NCI-H1417 treated with DMSO at 0.1 percent for 48 hours (cell line): ENCODE measurements at places on chromosomes 5 and 9.

- DNase-seq = no peak
These were observed 85.7 kb upstream of the MELK start for GRCh38 chr9:36486933-36487481.

DNA sequence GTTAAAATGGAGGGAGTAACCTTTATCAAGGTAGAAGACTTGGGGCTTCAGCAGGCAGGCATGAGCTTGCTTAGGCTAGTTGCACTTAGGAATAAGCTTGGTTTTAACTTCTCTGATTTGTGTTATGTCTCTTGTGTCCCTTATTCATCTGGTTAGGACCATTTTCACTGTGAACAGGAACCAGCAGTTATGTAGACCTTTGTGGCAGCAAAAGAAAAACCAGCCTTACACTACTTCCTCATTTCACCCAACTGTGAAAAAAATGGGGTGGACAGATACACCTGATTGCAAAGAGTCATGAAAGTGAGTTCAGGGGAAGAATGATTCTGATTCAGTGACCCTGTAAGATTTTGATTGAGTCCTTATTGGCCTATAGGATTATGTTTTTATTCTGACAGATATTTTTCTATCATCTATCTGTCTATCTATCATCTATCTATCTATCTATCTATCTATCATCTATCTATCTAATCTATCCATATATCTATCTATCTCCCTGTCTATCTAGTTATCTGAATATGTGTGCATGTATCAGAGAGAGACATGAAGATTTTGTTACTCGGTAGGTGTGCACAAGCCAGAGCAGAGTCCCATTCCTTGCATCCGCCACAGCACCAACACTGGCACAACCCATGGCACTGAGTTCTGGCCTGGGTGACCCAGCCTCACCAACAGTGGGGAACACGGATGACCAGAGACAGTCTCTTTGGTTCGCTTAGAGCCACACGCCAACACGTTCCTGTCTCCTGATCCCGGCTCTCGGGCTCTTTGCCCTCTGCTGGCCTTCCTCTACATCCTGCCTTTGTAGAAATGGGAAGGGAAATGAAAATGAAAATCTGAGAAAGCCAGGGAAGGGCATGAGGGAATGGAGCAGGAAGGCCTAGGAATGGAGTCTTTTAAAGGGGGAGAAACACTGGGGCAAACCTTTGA, 1.3 kb upstream of the ZNF366 start:
- DNase-seq = no peak

DNA sequence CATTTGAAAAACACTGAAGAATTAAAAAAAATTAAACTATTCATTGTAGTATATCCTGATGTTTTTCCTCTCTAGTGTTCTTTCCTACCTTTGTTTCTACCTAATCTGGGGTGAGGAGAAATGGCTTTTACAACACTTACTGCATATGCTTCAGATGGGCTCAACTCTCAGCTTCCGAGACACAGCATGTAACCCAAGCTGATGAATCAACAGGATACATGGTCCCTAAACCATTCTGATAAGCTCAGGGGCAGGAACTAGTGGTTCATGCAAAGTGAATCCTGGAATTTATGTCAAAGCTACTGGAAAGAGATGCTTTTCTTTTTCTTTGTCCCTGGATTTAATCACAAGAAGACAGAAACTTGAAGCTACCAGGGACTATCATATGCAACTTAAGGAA, 672.5 kb upstream of the RORB start:
- DNase-seq = no peak

DNA sequence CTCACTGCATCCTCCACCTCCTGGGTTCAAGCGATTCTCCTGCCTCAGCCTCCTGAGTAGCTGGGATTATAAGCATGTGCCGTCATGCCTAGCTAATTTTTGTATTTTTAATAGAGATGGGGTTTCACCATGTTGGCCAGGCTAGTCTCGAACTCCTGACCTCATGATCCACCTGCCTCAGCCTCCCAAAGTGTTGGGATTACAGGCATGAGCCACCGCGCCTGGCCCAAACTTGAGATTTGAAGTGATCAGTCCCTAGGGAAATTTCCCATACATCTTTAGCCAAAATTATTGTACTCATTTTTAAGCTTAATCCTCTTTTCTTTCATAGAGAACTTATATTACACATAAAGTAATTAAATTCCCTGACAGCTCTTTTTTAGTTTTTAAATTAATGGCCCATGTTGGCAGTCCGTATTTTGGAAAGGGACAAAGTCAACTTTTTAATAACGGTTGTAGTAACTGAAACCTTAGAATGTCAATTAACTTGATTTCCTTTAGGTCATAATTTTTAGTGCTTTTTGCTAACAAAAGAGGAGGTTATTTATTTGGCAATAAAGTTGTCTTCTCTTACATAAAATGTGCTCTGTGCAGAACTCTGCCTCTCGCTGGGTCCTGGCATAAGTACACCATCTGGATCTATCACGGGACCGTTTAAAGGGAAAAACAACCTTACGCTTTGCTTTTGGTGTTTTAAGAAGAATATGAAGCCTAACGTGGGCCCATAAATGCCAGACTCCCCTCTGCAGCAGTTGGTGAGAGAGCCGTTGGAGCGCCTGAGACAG, 142.3 kb upstream of the OTULINL start:
- DNase-seq = no peak

DNA sequence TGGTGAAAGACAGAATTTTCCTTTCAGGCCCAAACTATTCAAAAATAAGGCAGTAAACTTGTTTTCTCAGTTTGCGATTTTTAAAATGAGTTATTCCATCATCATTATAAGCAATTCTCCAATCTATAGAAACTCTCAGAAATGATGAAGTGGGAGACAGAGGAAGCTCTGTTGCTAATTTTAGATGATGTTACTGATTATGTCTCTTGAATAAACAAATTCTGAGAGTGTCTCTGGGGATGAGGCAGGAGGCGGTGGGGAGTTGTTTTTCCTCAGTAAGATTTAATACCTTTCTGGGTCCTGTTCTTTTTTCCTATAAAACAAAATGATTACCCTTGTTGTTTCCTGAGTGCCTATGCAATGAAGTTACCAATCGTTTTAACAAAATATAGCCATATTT, 43.9 kb upstream of the TEX48 start:
- DNase-seq = no peak

DNA sequence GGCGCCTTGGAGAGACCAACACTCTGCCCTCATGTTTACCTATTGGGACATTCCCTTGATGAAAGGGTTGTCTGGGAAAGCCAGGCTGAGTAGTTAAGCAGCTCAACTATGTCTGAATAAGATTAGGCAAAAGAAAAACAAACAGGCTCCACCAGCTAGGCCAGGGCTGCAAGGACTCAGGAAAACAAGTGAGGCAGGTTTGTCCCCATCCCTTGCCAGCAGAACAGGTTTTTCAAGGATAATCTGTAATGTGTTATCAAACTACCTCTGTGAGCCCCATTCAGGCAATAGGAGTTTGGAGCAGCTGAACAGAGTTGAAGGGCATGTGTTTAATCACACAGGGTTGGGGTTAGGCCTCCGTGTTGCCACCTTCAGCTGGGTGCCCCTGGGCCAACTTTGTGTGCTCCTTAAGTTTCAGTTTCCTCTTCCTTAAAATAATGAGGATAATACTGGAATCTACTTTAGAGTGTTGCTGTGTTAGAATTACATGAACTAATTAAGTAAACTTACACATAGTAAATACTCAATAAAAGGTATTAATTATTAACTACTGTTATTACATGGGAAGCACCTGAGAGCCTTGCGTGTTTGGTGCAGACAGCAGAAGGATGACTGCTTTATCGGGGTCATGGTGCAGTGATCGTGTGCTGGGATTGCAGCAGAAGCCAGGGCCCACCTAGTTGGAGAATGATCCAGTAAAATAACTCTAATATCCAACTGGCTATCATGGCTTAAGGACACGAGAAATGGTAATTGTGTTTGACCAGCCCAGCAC, 72.1 kb upstream of the ATP10B start:
- no peak for DNase-seq

DNA sequence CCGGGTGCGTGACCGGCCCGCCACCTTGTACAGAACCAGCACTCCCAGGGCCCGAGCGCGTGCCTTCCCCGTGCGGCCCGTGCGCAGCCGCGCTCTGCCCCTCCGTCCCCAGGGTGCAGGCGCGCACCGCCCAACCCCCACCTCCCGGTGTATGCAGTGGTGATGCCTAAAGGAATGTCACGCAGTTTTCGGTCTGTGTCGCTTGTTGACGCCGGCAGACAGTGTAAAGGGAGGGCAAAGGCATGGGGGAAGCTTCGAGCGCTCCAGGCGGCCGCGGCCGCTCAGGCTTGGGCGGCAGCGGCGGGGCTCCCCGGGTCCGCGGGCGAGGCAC, 1.3 kb downstream of the LRRC26 start:
- no peak for DNase-seq

DNA sequence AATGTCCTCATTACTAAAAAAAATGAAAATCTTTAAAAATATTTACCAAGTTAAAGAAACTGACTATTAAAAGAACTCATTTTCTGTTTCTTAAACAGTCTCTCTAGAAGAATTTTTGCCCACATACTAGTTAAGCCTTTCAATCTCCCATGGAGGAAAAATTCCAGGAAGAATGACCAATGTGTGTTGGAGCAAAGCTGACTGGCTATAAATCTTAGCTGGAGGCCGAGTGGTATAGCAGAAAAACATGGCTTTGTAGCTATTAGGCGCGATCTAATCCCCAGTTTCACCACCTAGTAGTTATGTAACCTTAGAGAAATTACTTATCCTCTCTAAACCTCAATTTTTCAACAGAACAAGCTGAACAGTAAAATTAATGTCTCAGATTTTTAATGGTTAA, 135.5 kb upstream of the PRLR start:
- DNase-seq = no peak

GRCh38 chr9:114363424-114363823, 24.4 kb downstream of the AKNA start:
- no peak for DNase-seq

- DNase-seq = no peak
These were observed 10.0 kb downstream of the INSYN2B start for GRCh38 chr5:169970339-169970738.

GRCh38 chr9:86282077-86282978, at the start of gene ISCA1:
Gene ISCA1, minus strand, starts transcription at chr9:86282538. Its CDS starts 80 bp downstream, at chr9:86282458.
- peak; percentile 89 for DNase-seq
